ENCODE measurements at places on chromosomes 7 and 10.

DNA sequence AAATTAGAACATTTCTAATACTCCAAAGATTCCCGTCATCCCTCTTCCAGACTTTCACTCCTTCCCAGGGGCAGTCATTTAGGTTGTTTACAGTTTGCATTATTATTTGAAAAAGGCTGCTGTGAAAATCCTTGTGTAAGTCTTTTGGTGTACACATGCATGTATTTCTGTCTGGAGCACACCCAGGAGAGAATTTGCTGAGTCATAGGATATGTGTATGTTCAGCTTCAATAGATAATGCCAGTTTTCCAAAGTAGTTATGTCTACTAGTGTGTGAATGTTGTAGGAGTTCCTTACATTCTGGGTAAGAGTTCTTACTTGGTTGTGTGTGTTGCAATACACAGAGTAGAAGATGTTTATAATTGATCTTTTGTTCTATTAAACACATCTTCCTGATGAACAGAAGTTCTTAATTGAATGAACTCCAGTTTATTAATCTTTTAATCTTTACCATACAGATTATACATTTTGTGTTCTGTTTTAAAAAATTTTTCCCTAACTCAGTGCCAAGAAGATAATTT lies 25.3 kb downstream of the CROT start:
- no peak for DNase-seq
- no peaks in the 10 kb centered on the region for H3K27me3 ChIP-seq
- H3K36me3 ChIP-seq: no peaks in the 10 kb centered on the region
- no peaks in the 10 kb centered on the region for H3K4me1 ChIP-seq

GRCh38 chr10:132208462-132209050 lies 21.8 kb downstream of the DPYSL4 start:
- H3K4me1 ChIP-seq: no peaks in the 10 kb centered on the region
- H3K27me3 ChIP-seq: no peaks in the 10 kb centered on the region
- H3K4me3 ChIP-seq: no peak overlapping the region
- no peak overlapping the region for H3K27ac ChIP-seq
- no peaks in the 10 kb centered on the region for H3K36me3 ChIP-seq

GRCh38 chr10:126997801-126998590 lies 92.8 kb downstream of the DOCK1 start:
- peaks cover 34% of the 10 kb centered on the region for H3K36me3 ChIP-seq
- H3K27me3 ChIP-seq: no peaks in the 10 kb centered on the region
- DNase-seq: no peak
- no peak overlapping the region for H3K4me3 ChIP-seq
- H3K27ac ChIP-seq: no peak overlapping the region
- H3K4me1 ChIP-seq: no peaks in the 10 kb centered on the region

- no peak overlapping the region for H3K4me3 ChIP-seq
- no peaks in the 10 kb centered on the region for H3K4me1 ChIP-seq
- peaks cover 28% of the 10 kb centered on the region for H3K36me3 ChIP-seq
- no peaks in the 10 kb centered on the region for H3K27me3 ChIP-seq
- H3K27ac ChIP-seq: no peak overlapping the region
- DNase-seq: no peak
Observed at GRCh38 chr7:22123139-22123538, 177.4 kb upstream of the CDCA7L start.

- peaks cover 20% of the 10 kb centered on the region for H3K27me3 ChIP-seq
- no peaks in the 10 kb centered on the region for H3K4me1 ChIP-seq
- H3K36me3 ChIP-seq: no peaks in the 10 kb centered on the region
- DNase-seq: no peak
- H3K27ac ChIP-seq: no peak overlapping the region
- H3K4me3 ChIP-seq: no peak overlapping the region
Observed at GRCh38 chr10:1202343-1202742, 146.2 kb downstream of the WDR37 start.

GRCh38 chr10:81280497-81281479 lies 594.2 kb upstream of the NRG3 start:
- H3K27ac ChIP-seq: no peak overlapping the region
- H3K4me1 ChIP-seq: no peaks in the 10 kb centered on the region
- H3K36me3 ChIP-seq: no peaks in the 10 kb centered on the region

GRCh38 chr10:131755200-131755599 lies 145.6 kb upstream of the PPP2R2D start:
- no peak for DNase-seq
- H3K27me3 ChIP-seq: peaks cover 31% of the 10 kb centered on the region
- H3K4me1 ChIP-seq: no peaks in the 10 kb centered on the region
- H3K4me3 ChIP-seq: no peak overlapping the region
- H3K27ac ChIP-seq: no peak overlapping the region
- no peaks in the 10 kb centered on the region for H3K36me3 ChIP-seq

GRCh38 chr7:156327916-156328315 lies 312.7 kb upstream of the RNF32 start:
- no peak overlapping the region for H3K27ac ChIP-seq
- no peak for DNase-seq
- H3K27me3 ChIP-seq: no peaks in the 10 kb centered on the region
- H3K4me1 ChIP-seq: no peaks in the 10 kb centered on the region
- H3K4me3 ChIP-seq: no peak overlapping the region

GRCh38 chr7:18778594-18778993 lies 283.0 kb downstream of the HDAC9 start:
- no peaks in the 10 kb centered on the region for H3K27me3 ChIP-seq
- no peaks in the 10 kb centered on the region for H3K4me1 ChIP-seq
- H3K36me3 ChIP-seq: no peaks in the 10 kb centered on the region
- no peak overlapping the region for H3K4me3 ChIP-seq

All from left lung (tissue), 14 donors.